MG63 (cell line): ENCODE measurements at places on chromosomes 3 and 15.

GRCh38 chr15:101684384-101684783 lies 32.2 kb upstream of the TM2D3 start:
- DNase-seq = peak; percentile 5

DNA sequence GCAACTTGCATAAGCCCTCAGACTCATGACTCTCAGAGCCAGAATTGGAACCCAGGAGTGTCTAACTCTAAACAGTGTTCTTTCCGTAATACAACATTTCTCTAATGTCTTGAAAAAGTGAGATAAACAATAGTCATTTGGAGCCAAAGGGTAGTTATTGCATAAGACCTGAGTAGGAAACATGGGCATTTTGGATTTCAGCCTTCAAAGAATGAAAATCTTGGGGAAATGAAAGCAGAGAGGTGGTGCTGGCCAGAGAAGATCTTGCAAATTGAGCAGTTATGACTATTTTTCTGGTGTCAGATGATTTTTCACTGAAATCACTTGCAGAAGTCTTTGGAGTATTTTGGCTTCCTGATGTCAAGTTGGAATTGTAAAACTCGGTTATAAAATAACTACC lies 379.4 kb downstream of the DIPK2A start:
- no peak for DNase-seq

DNA sequence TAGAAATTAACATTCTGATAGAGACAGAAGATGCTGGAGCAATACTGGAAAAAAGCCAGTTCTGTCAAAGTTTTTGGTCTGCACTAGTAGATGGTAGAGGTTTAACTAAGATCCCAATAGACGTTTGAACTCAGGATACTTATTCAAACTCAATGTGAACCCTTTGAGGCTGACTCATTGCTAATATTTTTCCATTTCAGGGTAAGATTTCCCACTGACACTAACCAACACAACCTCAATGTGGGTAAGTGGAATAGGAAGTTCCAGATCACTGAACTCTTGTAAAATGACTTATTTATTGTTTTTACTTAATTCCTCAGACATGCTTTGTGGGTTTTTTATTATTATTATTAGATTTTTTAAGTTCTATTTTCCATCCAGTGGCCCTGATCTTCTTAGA lies 1024.8 kb downstream of the EPHA3 start:
- DNase-seq = no peak

DNA sequence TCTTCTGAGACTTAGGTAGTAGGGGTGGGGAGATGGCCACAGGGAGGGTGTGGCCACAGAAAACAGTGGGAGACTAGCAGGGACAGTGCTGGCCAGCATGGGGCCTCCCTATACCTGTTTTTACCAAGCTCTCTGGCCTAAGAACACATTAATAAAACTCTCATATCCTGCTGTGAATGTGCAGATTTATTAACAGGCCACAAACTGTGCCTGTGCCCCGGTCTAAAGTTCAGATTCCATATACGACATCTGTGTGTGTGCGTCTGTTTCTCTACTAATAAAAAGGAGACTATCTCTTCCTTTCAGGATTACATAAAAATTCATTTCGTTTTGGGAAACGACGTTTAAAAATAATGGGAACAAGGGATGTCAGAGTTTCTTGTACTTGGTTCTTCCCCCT lies 92.8 kb upstream of the ADAMTS17 start:
- DNase-seq = no peak

- DNase-seq = no peak
Measured at GRCh38 chr3:172074586-172074985, 35.2 kb downstream of the FNDC3B start.

DNA sequence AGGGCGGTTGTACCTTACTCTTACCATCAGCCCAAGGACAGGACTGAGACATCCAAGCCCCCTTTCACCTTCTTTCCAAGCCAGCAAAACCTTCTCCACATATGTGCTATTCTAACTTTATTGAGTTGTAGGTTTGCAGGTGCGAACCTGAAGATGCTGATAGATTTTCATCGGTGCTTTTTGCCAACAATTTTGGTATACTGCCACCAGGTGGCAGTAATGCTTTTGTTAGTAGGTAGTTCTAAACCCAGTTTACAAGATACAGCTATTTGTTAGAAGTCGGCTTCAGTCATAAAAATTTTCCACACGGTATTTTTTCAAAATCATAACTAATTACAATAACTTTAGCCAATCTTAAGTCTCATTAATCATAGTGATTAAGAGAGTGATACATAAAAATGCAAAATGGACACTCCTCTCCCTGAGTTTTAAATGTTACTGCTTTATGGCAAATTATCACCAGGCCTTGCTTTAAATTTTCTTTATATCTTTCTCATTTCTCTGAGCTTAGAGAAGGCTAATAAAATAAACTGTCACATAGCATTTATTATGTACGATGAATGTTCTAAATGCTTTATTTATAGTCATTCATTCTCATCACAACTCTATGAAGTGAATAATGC lies 636 bp downstream of the TBC1D21 start:
- peak; percentile 21 for DNase-seq

GRCh38 chr3:52374173-52374572 lies 58.1 kb downstream of the DNAH1 start:
- no peak for DNase-seq

DNA sequence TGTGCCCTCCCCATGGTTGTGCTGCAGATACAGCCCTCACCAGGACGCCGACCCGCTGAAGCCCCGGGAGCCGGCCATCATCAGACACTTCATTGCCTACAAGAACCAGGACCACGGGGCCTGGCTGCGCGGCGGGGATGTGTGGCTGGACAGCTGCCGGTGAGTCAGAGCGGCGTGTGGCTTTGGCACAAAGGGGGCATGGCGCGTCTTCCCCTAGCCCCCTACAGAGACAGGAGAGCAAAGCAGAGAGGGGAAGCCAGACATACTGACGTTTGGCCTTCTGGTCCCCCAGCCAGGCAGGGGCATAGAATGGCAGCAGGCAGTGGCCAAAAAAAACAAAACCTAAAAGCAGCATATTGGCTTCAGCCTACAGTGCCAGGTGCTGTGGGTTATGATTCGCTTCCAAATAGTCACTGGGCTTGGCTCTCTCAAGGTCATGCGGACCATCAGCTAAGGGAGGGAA lies 64.0 kb downstream of the MESD start:
- DNase-seq = peak; percentile 88

DNA sequence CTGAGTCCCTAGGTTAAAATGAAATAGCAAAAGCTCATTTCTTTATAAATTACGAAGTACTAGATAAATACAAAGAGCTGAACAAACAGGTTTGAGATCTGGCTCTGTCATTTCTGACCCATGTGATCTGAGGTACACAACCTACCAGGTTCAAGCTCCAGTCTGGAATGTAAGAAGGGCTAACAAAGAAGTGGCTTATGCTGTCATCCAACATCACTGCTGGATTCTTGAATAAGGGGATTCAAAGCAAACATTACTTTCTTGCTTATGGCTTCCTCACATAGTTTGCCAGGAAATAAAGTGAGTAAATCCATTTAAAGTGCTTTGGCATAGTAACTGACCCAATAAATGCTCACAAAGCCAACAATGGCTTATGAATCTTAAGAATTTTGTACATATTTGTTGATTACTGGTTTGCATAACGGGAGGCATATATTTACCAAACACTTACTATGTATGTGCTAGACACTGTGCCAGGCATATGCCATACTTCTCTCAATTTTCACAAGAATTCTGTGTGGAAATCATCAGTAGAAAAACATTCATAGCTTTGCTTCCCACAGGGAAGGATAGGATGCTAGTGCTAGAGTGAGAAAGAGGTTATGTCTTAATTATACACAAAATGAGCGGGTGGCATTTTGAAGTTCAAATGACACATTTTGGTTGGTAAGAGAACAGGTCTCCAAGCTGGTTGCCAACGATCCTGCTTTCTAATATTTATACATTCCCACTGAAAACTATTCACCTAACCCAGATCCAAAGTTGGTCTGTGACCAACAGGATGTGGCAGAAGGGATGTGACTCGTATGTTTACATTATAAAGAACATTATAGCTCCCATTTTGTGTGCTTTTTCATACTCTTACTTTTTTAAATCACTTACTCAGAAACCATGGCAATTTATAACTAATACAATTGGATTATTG lies 38.7 kb upstream of the CSPG5 start:
- peak; percentile 13 for DNase-seq

DNA sequence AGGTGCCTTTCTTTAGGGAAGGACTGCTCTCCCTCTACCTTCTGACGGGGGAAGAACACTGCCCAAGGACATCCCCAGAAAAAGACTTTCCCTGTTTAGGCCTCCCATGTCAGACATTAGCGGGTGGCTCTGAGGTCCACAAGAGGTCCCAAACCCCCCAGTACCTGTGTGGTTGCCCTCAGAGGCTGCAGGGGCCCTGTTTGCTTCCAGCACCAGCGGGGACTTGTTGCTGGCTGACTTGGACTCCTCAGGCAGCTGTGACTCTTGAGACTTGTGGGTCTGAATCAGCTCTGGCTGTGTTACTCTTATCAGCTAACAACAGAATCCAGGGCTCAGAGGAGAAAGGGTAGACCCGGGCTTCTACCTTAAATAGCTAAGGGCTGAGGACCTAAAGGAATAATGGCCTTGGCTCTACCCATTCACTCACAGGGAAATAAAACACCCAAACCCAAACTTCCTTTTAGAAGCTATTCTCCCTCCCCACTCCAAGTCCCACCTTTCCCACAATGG lies 39.2 kb downstream of the SEMA3G start:
- no peak for DNase-seq

- DNase-seq = peak; percentile 0
Measured at GRCh38 chr3:86388820-86389219, 602.1 kb downstream of the VGLL3 start.

GRCh38 chr3:154952553-154952952 lies 127.6 kb upstream of the MME start:
- no peak for DNase-seq

- peak; percentile 65 for DNase-seq
Measured at GRCh38 chr15:65054333-65055200, 9.4 kb downstream of the SLC51B start.

DNA sequence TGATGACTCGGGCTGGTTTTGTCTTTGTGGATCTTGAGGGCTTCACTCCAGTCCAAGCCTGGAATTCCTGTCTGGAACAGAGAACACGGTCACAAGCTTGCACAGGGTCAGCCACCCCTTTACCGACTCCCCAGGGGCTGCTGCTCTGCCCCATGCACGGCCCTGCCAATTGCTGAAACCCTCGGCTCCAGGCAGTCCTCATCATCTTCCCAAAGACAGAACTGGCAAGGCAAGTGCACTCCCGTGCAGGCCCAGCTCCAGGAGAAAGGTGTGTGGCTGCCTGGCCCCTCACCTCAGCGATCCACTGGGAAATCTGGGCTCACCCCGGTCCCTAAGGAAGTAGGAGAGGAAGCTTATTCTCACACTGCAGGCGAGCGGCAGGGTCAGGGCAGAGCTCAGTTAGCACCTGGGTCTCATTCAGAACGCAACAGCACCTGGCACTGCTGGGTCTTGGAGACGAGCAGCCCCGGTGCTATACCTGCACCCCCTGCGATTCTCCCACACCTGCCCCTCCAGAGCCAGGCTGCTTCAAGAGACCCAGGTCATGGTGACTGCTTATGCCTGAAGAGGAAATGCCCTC lies 7.2 kb downstream of the MAP6D1 start:
- DNase-seq = no peak

DNA sequence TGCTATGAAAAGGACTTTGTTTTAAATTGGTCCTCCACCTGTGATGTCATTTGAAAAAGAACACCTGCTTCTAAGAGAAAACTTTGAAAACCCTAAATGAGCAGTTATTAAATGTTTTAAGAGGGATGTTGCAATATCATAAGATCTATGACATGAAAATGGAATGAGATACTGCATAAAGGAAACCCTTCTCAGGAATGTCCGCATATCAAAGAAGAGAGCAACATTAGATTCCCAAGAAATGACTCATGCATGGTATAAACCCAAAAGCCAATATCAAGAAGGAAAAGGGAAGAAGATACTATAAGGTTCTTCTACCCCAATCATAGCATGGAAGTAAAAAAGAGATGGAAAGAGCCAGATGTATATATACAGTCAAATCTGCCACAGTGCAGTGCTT lies 627.5 kb upstream of the LMCD1 start:
- DNase-seq = no peak

- no peak for DNase-seq
Measured at GRCh38 chr3:128864351-128864811, 15.0 kb upstream of the ACAD9 start.

DNA sequence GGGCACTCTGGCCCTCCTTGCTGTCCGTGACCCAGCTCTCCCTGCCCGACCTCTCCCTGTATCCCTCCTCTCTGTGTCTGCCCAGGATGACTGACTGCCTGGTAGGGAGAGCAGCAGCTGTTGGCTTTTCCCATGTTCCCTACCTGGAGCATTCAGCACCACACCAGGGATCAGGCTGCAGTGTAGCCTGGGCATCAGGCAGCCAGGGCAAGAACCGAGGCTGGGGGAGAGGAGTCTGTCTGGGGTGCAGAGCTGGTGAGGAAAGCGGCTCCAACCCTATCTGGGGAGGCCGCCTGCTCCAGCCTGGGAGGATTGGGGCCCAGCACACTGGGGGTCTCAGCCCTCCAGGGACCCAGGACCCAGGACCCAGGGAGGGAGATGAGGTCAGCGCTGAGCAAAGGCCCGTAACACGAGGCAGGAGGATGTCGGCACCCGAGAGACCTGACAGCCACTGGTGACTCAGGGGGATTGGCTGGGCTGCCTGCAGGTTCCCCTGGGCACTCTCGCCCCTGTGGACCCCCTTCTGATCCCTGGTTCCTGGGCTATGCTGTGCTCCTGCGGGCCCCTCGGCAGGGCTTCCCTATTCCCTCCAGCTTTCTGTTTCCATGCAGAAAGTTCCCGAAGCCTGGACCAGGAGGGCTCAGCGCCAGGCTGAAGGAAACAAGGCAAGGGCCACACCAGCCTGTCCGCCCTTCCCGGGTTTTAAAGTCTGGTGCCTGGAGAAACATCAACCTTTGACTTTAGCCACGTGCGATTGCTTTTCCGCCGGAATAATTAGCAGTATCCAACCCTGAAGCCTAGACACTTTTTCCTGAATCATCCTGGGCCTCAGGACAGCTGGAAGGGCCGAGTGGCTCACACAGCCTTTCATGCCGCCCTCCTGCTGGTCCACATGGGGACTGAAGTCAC lies 128.2 kb upstream of the MEF2A start:
- no peak for DNase-seq

DNA sequence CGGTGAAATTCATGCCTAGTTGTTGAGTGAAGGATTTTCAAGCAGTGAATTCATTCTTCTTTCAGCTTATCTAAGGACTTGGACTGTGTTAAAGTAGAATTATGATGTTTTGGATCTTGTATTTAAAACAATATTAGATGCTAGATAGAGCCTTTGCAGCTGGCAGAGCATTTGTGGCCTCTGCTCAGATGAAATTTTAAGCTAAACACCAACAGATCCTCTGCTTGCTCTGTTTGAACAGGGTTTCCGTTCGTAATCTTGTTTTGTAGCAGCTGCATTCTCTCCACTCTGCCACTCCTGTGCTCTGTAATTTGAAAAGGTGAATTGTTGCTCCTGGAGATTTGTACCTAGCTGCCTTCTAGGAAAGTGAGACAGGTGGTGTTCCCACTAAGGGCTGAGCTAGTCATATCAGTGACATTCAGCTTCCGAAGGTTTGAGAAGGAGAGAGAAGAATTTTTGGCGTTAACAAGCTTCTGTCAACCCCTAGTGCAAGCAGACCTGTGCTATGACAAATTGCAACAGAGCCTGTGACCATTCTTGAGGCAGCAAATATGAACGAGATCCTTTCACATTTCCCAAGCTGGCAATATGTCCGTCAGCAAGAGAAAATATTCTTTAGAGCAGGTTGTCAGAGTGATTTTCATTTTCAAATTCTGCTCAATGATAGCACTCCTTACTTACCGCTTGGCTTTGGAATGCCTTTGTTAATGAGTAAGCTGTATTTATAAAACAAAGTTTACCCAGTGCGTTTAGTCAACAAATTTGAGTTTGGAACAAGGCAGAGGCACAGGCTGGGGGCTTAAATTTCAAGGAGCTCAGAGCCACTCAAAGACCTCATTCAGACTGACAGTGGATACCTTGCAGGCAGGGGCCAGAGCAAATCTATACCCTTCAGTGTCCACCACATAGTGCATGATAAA lies 5.3 kb downstream of the CHST2 start:
- DNase-seq = no peak
